ENCODE measurements at places on chromosomes 12 and 14.

DNA sequence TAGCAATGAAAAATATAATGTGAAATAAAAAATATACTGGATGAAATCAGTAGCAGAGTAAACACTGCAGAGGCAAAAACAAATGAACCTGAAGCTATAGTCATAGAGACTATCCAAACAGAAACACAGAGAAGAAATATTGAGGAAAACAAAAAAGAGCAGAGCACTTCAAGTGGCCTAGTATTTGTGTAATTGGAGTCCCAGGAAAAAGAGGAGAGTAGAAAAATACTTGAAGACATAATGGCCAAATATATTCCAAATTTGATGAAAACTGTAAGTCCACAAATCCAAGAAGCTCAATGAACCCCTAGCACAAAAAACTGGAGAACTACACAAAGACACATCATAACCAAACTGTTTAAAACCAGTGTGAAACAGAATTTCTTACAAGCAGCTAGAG is 37.2 kb upstream of the CTDSP2 start:
- no peak for DNase-seq

DNA sequence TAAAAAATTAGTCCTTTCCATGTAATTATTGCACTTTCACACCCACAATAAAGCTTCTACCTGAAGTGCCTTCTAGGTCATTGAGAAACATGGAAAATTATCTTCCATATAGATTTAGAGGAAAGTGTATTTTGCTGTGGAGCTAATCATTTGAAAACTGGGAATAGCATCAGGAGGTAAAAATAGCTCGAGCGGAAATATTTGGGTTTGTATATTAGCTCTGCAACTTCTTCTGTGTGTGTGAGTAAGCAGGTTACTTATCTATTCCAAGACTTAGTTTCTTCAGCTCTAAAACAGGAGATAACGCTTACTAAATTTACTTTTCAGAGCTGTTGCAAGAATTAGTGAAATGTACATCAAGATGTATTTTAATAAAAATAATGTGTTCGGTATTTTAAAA is 95.0 kb upstream of the MON2 start:
- no peak for DNase-seq

DNA sequence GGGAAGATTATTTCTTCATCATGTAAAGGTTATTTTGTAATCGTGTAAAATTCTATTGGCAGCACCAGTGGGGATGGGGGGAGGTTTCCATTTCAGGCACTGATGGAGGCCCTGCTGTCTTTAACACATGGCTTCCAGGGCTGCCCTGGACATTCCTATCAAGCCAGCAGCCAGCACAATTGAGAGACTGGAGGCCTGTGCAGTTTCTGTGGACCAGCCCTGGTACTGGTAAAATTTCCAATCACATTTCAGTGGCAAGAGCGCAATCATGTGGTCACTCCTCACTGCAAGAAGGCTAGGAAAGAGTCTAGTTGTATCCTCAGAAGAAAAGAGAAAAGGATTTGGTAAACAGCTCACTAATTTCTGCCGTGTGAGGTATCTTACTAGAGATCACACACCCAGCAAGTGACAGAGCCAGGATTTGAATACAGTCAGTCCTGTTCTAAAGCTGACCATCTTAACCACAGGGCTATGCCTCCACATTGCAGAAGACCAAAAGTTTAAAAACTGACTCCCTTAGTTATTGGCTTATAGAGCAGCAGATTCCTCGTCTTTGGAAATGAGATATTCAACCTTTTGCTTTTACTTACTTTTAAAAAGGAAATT is 179.4 kb upstream of the ARHGAP5 start:
- no peak for DNase-seq

GRCh38 chr12:88122666-88123065 is 19.2 kb downstream of the CEP290 start:
- DNase-seq: no peak

- DNase-seq: no peak
These were observed 23.0 kb downstream of the VPS37B start for GRCh38 chr12:122872815-122873361.
